Activated CD8-positive, alpha-beta memory T cell treated with anti-CD3 and anti-CD28 coated beads for 1 hour (primary cell): ENCODE measurements at places on chromosomes 16 and 17.

DNA sequence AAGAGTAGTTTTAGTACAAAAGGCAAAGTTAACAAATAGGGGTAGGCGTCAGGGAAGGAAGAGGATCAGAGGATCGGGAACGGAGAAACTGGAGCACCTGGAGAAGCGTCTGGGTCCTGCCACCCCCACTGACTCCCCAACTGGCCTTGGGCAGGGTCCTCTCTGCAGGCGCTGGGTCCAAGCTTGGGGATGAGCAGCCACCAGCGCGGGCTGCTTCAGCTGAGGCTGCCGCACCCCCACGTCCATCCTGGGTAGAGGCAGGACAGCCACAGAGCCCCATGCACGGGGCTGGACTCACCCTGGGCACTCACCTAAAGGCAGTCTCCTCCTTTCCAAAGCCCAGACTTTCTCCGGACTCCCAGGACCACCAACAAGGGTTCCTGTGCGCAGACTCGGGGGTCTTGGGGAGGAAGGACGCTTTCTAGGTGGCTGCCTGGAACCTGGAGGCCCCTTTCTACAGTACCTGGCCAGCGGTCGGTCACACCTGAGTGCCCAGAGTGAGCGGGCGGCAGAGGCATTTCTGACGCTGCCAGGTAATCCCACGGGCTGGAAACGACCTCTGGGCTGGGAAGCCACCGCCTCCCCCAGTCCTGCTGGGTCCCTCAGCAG, 1.1 kb downstream of the HS3ST6 start:
- no peak for DNase-seq

GRCh38 chr16:84532291-84532724, 27.8 kb upstream of the MEAK7 start:
- DNase-seq: no peak

GRCh38 chr17:40371261-40371929, 6.9 kb upstream of the GJD3 start:
- DNase-seq: no peak

- no peak for DNase-seq
These were observed 308.9 kb upstream of the MON1B start for GRCh38 chr16:76882105-76882504.

DNA sequence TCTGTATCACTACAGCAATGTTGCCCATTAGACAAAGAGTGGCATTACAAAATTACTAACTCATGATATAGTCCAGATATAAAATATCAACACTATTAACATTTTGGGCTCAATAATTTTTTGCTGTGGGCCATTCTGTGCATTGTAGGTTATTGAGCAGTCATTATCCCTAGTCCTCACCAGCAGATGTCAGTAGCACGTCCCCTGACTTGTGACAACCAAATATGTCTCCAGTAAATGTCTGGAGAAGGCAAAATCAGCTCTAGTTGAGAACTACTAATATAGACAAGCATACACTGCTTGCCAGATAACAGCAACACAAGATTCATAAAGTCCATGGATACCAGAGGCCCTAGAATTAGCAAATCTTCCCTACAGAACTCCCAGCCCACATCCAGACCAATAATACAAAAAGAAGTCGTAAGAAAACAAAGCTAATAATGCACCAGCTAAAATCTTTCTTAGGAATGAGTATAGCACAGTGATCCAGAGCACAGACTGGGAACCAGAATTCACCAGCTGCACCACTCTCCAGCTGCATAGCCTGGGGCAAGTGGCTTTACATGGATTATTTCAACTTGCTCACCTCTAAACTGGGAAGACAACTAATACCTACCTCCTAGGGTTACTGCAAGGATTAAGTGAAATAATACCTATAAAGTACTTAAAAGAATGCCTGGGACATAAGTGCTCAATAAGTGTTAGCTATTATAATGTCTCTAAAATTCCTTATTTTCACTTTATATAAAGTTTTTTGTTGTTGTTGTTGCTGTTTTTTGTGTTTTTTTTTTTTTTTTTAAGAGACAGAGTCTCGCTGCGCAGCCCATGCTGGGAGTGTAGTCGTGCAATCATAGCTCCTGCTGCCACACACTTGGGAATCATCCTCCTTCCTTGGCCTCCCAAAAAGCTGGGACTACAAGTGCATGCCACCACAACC, 23.7 kb downstream of the HELZ start:
- no peak for DNase-seq

- DNase-seq: no peak
These were observed 53.0 kb upstream of the DNAJA2 start for GRCh38 chr16:47026492-47026891.

GRCh38 chr16:11498683-11499082, 88.0 kb downstream of the LITAF start:
- no peak for DNase-seq

DNA sequence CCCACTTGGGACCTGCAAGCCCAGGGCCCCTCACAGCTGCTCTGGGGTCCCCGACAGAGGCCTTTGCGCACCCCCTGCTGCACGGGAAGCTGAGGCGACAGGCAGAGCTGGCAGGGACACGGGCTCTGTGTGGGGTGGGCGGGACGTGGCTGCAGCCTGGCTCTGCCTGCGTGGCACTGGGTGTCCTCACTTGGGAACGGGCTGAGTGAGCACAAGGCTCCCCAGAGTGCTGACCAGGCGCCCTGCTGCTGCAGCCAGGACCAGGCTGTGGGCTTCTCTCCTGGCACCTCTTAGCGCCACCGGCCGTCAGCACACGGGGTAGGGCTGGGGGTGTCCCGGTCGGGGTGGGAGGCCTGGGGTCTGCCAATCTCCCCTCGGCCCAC, 6.6 kb downstream of the C1QTNF8 start:
- DNase-seq: no peak

- DNase-seq: no peak
These were observed 17.8 kb upstream of the MPHOSPH6 start for GRCh38 chr16:82187829-82188228.

- DNase-seq: no peak
These were observed 52.7 kb upstream of the NOG start for GRCh38 chr17:56540836-56541235.

DNA sequence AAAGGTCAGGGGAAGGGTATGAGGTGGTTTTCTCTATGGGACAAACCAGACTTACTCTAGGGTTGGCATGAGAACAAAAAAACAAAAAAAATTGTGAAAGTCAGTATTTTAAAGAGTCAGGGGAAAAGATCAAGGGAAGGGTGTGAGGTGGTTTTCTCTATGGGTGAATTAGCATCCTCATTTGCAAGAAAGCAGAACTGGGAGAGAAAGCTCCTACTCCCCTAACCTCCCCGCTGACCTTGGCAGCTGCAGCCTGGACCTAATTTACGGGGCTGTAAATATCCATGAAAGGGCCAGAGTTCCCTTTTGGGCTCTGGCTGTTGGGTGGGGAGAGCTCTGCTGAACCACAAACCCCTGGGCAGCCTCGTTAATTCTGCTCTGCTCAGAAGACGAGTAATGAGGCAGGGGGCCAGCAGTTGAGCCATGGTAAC, 10.6 kb downstream of the RHBDL3 start:
- no peak for DNase-seq
